ENCODE measurements at places on chromosomes 11 and 22. TPM values are rescaled to one million over a fixed set of nuclear protein-coding genes. Genes with fewer than 3 reads are reported as not detected.

Gene MRGPRE
- total RNA-seq: 0.17 TPM

Gene C1QTNF5
- not detected for total RNA-seq

Gene GTSE1
- 32.0 TPM for total RNA-seq

Gene CCDC83
- not detected for total RNA-seq

Gene MRPL17
- total RNA-seq: 138 TPM

Gene CREB3L1
- total RNA-seq: 6.6 TPM

Gene CHKB
- 29.8 TPM for total RNA-seq

Gene PUS3
- 5.7 TPM for total RNA-seq

Gene PKNOX2
- not detected for total RNA-seq

Gene NLRP14
- not detected for total RNA-seq

Gene KRTAP5-1
- total RNA-seq: not detected

Gene LRRC55
- total RNA-seq: not detected

Gene HOATZ
- not detected for total RNA-seq

Gene FAM181B
- total RNA-seq: 0.06 TPM

Gene MPPED1
- total RNA-seq: not detected

Gene VWA5A
- 0.16 TPM for total RNA-seq

Gene KDM4D
- total RNA-seq: 0.40 TPM

Gene WT1
- total RNA-seq: 5.5 TPM

Gene FAM180B
- not detected for total RNA-seq

Gene FIBIN
- total RNA-seq: not detected

Gene MMP3
- total RNA-seq: not detected

Gene CRYBB3
- total RNA-seq: not detected

Gene CNGA4
- not detected for total RNA-seq

Measured in A549 treated with ZK216348 at 1 μM for 4 hours (cell line).